ENCODE measurements at places on chromosomes 13 and 19.

- DNase-seq: no peak
Observed at GRCh38 chr13:102877303-102877702, 31.5 kb downstream of the ERCC5 start.

- no peak for DNase-seq
Observed at GRCh38 chr19:46782355-46783019, 5.9 kb downstream of the SLC1A5 start.

DNA sequence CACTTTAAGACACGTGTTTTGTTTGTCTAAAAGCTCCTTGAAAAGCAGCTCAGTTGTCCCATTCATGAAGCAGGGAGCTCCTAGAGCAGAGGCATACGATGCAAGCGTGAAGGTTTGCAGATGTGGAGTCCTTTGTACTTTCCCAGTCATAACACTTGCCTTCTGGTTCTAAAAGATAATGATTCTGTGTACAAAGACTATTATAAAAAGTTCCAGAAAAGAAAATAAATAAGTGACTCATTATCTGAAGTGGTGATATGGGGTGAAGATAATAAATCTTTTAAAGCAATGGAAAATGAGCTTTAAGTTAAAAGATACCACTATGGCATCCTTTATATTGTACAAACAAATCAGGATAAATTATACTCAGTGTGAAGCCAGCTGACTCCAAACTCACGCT lies 569.9 kb downstream of the MYO16 start:
- DNase-seq: no peak

DNA sequence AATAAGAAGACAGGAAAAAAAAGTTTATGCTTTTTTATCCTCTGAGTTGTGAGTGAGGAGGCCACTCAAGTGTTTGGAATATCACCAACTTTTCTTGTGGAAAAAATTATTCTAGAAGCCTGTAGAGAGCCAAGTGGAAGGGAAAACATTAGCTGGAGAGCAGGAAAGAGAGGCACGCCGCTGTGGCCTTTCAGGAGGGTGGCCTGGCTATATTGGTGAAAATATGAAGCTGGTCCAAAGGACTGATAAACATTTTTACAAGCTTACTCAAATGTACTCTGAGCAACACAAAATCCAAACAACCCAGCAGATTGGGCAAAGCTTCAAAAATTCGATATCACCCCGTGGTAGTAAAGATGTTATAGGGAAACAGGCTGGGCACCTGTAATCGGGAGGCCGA lies 2.3 kb upstream of the EIF3G start:
- no peak for DNase-seq

DNA sequence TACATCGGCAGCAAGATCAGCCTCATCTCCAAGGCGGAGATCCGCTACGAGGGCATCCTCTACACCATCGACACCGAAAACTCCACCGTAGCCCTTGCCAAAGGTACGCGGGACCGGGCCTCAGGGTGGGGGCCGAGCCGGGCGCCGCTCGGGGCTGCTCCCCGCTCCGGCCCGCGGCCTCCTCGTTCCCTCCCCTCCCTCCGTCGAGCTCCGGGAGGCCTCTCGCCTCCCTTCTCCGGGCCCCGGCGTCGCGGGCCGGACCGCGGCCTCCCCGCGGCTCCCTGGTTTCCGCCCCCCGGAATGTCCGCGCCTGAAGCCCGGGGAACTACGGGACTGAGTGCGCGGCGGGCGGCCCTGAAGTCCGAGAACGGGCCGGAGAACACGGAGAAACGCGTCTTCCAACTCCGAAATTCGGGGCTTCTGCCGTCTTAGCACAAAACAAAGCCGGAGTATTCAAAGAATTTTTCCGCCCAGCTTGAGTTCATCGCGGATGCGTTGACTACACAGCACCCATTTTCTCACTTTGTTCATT lies 423 bp downstream of the LSM14A start:
- no peak for DNase-seq

DNA sequence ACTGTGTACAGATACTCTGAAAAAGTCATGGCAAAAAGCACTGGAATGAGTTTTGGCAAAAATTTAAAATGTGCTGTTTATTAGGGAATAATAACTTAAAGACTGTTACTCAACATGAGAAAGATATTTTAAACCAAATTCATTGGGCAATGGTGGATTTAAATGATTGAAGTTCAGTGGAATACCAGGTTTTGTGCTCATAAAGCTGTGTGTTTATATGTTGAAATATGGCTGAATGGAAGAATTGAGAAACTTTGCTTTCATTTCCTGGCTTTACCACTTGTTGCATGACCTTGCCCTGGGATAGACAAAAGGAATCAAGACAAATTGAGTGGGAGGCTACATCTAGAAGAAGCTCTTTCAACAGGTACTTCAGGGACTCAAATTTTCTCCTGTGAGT lies 246.4 kb downstream of the GPC5 start:
- no peak for DNase-seq

GRCh38 chr19:49888510-49888824 lies 8.2 kb downstream of the IL4I1 start:
- DNase-seq: peak; percentile 19

Data from NCI-H510A treated with DMSO at 0.1 percent for 48 hours (cell line).